ENCODE measurements at places on chromosomes 2 and 18.
A peak's percentile ranks its signal among the peaks of the same experiment; 100 is the strongest.

GRCh38 chr2:115874427-115874826, 1432.0 kb downstream of the DPP10 start:
- DNase-seq: no peak

DNA sequence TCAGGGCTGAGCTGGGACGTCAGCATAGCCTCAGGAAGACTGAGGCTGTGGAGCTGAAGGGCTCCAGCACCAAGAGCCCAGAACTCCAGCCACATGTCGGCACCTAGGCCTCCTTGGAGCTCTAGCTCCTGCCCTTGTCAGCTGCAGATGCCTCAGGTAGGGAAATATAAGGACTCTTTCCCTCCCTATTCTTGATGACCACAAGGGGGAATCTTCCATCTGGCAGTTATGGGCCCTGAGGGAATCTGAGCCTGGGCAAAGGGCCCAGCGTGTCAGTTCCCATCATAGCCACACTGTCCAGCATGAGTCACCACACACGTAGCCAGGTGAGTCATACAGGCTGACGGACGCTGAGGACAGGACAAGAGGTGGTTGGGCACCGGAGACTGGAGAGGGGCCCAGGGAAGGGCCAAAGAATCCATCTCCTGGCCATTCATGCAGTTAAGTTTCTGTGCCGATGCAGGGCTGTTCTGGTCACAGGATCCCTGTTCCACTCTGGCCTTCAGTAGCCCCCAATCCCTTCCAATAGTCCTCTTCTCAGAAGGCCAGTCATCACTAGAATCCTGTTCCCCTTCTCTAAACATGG, 1.8 kb downstream of the MPV17 start:
- DNase-seq: no peak

- no peak for DNase-seq
These were observed 19.0 kb upstream of the DUSP19 start for GRCh38 chr2:183059561-183059960.

GRCh38 chr18:76446321-76447257, 48.5 kb downstream of the ZNF516 start:
- DNase-seq: no peak

DNA sequence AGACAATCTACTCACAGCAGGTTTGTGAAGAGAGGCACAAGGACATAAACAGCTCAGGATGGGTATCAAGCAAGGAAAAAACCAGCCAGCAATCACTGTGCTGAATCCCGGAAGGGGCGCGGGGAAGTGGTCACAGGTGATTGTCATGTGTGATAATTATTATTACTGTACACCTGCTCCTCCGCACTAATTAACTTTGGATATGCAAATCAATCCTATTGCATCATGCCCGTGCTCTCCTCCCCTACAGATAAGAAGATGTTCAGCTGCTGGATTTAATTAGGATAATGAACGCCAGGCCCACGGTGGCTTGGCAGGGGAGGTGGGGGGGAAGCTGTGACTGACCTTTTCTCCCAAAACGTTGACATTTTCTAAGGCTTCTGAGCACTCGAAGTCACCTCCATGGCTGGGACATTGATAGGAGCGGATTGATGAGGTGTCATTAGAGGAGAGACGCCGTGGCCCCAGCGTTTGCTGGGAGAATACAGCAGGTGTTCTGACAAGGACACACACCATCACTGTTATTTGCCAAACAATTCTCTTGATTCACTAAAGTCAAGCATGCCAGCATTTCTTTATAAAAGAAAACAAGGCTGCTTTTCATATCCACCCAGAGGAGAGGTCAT, 160.3 kb upstream of the VRK2 start:
- no peak for DNase-seq

DNA sequence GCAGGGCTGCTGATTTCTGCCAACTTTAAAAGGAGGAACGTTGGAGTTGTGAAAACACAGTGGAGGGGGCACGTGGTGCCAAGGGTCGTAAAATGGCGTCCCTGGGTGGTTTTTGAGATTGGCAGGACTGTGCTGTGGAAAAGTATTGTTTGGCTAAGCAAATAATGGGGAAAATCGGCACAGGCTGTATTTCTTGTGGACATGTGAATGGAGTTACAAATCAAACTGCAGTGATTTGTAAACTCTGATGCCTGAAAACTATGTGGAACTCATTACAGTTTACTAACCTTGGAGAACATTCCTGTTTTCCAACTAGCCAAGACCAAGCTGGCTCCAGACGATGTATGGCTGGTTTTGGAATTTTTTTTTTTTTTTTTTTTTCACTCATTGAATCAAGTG, 68.7 kb downstream of the KCTD1 start:
- no peak for DNase-seq

- DNase-seq: no peak
These were observed 37.8 kb upstream of the IKZF2 start for GRCh38 chr2:213189001-213189899.

- no peak for DNase-seq
These were observed 250.8 kb upstream of the CTAGE1 start for GRCh38 chr18:22668496-22668895.

GRCh38 chr2:23452853-23453420, 68.0 kb downstream of the KLHL29 start:
- DNase-seq: peak; percentile 14

DNA sequence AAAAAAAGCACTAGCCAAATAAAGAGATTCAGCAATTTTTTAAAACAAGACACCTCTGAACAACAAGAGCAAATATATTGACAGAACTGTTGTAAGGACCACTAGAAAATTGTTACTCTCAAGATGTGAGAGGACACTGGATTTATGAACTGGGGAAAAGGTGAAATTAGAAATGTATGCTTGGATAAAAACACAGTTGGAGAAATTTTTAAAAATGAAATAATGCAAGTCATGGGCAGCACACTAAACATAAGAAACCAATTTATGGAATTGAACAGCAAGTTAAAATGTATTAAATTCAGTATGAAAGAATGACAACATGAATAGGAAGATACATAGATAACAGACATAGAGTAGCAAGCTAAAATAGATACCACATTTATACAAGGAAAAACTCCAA, 377.4 kb downstream of the LRRTM4 start:
- DNase-seq: no peak

DNA sequence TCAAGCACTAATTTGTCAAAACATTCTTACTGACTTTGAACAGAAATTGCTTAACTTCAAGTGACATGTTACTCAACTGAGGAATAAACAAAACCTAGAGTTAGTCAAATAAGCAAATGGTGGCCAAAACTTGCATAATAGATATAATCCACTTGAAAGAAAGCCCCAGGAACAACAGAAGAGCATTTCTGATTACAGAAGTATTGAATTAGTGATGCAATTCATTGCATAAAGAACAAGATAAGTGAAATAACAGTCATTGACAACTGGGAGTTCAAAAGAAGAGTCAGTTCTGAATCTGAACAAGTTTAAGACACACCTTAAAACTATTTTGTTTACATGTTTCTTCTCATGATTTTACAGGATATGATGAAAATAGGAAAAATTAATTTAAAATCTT, 30.8 kb downstream of the COBLL1 start:
- DNase-seq: no peak

- no peak for DNase-seq
These were observed 11.6 kb downstream of the TRPM8 start for GRCh38 chr2:233928594-233929351.

Data from activated CD8-positive, alpha-beta memory T cell treated with anti-CD3 and anti-CD28 coated beads for 1 hour (primary cell).